ENCODE measurements at places on chromosomes 6 and 20. TPM values are rescaled to one million over a fixed set of nuclear protein-coding genes. Genes with fewer than 3 reads are reported as not detected.

The FAM229B gene
- total RNA-seq: 26.2 TPM

The SDC4 gene
- 313 TPM for total RNA-seq

The PNLDC1 gene
- total RNA-seq: 0.23 TPM

The SPATS1 gene
- total RNA-seq: 4.4 TPM

The AGPAT4 gene
- 14.5 TPM for total RNA-seq

The TENT5A gene
- total RNA-seq: 29.8 TPM

DNA sequence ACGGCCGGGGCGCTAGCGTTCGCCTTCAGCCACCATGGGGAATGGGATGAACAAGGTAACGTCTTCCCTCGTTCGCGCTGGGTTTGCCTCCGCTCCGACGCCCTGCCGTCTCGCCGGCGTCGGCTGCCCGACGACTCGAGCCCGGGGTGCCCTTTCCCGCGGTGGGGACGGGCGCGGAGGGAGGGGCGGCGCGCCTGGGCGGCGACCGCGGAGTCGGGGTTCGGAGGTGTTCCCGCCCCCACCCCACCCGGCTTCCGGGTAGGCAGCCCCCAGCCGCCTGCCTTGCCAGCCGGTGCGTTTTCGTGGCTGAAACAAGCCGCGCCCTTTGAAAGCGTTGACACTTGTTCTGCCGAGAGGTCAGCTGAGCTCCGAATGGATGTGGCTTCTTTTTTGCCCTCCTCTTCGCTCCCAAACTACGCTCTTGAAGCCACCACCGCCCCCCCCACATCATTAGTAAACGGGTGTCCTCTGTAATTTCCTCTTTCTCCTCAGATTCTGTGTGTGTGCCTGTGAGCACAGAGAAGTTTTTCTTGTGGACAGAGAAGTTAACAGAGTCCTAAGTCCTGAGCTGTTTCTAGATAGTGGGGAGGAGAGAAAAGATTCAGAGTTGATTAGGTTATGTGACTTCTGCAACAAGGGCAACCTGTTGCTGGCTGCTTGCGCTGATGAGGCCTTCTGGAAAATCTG, 362 bp downstream of the DUSP22 start:
- DNase-seq: peak; percentile 60

DNA sequence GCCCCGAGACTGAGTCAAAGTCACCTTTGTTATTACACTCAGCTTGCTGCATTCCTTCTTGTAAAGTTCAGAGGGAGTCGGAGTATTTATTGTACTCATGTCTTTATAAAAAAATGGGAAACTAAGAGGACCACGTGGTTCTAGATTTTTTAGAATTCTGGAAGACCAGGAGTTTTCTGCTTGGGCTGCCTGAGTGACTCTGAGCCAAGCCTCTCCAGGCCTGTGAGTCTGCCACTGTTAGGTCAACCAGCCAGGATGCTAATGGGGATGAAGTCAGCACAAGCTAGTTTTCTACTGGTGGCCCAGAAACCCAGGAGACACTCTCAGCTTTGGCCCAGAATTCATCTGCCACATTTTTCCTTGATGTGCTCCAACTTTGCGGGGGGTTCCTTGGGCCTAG, 453.5 kb upstream of the SULF2 start:
- DNase-seq: no peak

GRCh38 chr6:34065466-34066217, 80.2 kb downstream of the GRM4 start:
- peak; percentile 29 for DNase-seq

DNA sequence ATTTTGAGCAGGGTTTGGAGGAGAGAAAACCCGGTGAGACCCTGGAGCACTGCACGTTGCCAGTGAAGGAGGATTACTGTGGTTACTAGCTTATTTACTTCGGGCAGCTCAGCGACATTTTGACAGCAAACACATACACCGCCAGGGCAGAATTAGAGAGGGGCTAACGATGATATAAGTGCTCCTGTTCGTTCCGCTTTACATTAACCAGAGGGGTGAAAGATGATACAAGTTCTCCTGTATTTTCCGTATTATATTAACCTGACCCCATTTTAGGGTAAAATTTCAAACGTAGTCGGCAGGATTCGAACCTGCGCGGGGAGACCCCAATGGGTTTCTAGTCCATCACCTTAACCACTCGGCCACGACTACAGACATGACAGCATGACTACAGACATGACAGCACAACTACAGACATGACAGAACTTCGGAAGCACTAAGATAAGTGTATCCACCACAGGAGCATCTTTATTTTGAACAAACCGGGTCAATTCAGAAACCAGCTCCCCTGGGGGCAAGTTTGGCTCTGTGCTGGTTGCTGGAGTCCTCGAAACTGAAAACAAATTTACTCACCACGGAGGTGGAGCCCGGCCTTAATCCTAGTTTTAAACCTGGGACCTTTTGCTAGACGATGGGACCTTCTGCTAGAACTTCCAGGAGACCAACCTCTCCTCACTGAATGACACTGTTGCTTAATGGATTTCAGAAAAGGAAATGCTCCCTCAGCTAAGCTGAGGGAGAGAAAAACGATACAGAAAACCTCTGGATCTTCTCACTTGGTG, 80.4 kb upstream of the ZNF184 start:
- DNase-seq: no peak

DNA sequence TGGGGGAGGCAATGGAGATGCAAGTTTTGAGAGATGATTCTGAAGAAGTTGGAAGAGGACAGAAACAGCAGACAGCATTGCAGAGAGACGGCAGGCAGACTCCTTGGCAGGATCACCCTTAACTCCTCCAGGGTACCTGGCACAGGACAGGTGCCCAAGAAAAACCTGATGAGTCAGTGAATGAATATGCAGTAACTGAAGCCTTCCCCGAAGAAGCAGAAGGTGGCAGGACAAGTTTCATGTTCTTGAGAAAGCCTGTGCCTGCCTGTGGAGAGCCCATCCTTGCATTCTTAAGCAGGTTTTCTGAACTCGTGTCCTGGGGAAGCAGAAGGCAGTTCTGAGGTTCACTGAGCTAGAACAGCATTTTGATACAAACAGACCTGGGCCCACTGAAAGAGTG, 79.6 kb upstream of the SASH1 start:
- no peak for DNase-seq

DNA sequence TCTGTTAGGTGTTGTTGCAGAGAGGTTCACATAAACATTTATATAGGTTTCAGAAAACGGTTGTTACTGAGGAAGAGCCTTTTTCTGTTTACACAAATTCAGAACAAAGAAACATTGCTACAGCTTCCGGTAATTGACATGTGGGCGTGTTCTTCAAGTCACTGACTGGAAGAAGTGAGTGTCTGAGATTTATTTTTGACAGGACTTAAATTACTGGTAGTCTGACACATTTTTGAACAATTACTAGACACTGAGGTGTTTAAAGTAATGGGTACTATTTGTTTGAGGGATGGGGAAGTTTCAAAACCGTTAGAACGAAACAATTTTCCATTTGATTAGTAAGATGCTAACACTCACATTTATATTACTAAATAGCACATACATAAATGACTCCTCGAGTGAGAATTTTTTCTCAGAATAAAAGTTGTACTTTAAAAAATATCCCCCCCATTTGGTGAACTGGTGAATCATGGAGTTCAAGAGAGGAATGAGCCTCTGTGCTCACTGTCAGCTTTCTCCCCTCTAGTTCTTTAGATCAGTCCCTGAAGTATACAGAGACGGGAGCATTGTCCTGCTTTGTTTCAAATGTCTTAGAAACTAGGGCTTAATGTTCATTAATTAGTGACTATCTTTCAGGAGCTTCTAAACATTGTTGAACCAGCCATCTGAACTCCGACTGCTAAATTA, 98.7 kb downstream of the TSHZ2 start:
- DNase-seq: no peak

DNA sequence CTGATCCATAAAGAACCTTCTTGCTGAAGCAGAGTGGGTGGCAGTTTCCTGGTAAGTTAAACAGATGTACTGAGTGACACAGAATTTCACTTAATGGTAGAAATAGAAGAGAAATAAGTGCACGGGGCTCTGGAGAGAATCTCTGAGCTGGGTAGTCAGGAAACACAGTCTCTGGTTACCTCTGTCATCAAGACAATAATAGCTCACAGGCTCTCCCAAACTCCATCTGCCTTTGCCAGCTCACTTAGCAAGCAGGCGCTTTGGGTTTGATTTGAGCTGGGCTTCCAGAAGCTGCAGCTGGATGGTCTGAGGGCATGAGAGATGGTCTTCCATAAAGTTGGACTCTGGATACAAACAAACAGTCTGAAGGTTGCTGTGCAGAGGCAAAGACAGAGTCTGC, 39.6 kb upstream of the PRSS35 start:
- DNase-seq: no peak

DNA sequence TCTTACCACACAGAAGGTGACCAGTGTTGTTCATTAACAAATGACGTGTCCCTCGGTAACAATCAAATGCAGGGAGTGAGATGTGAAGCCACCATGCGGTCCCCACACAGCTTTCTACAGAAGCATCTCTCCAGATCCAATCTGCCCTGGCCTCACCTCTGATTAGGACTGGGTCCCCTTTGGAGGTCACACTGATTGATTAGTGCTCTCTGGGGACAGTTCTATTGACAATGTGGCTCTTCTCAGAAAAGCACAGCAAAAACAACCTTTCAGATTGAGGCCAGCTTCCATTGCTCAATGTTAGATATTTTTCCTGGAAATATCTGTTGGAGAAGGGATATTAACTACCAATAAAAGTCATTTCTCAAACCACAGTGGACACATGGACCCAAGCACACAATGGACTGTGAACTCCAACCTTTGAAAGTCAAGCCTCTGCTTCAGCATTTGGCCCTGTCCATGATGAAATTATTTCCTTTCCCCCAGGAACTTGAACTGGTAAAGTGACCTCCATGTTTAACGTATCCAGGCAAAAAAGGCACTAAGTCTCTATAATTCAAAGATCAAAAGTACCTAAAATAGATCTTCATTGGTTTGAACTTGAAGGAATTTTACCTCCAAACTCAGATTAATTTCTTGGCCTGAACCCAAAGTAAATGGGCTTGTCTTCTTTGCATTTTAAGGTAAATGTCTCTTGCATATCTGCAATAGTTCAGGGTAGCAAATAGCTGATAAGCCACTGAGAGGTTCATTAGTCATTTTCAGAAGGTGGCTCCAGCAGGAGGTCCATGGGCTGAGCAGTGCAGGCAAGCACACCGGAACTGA, 118.5 kb downstream of the FOXA2 start:
- no peak for DNase-seq

DNA sequence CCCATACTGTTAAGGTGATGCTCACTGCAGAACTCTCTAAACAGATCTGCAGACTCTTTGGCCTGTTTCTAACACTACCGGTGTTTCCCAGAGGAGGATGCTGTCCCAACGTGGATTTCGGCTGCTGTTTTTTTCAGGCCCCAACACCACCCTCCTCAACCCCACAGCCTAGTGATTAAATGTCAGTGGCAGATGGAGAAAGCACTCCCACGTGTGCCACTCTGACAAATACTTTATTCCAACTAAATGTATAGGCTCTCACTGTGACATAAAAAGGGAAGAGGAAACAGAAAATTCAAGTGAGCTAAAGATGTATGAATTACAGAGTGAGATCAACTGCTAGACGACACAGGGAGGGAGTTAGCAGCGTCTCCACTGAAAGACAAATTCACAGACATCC, 3.6 kb downstream of the TBC1D20 start:
- DNase-seq: peak; percentile 15

GRCh38 chr6:6384520-6384919, 64.1 kb upstream of the F13A1 start:
- DNase-seq: no peak

- no peak for DNase-seq
Observed at GRCh38 chr6:163954088-163954775, 539.7 kb downstream of the QKI start.

Data from lung (tissue), 17 donors.